Aorta (tissue), 5 donors: ENCODE measurements at places on chromosomes 16 and 17. TPM values are rescaled to one million over a fixed set of nuclear protein-coding genes. Genes with fewer than 3 reads are reported as not detected.

C1QTNF8 gene
- not detected for total RNA-seq

FBXW10B gene
- 0.58 TPM for total RNA-seq

KRTAP1-5 gene
- total RNA-seq: not detected

BAHCC1 gene
- total RNA-seq: 22.8 TPM

CES5A gene
- not detected for total RNA-seq

ABCA3 gene
- 11.7 TPM for total RNA-seq

CUEDC1 gene
- total RNA-seq: 43.6 TPM

TAF15 gene
- total RNA-seq: 136 TPM

DRC3 gene
- 2.8 TPM for total RNA-seq

PYDC1 gene
- total RNA-seq: not detected

GNGT2 gene
- total RNA-seq: 1.8 TPM

ZNF319 gene
- 7.0 TPM for total RNA-seq

SPATA22 gene
- 1.4 TPM for total RNA-seq

KRT28 gene
- not detected for total RNA-seq

RHBDF1 gene
- total RNA-seq: 91.0 TPM

BCO1 gene
- not detected for total RNA-seq

KCTD5 gene
- total RNA-seq: 14.3 TPM
